ENCODE measurements at places on chromosomes 11 and 22.
A peak's percentile ranks its signal among the peaks of the same experiment; 100 is the strongest.

- DNase-seq: peak; percentile 77
Measured at GRCh38 chr11:119168471-119169281, at the start of gene NLRX1. Gene NLRX1, plus strand, starts transcription at chr11:119168725. Its CDS starts 2,679 bp downstream, at chr11:119171404.

GRCh38 chr11:128482512-128483191 lies 104.7 kb downstream of the ETS1 start:
- no peak for DNase-seq

GRCh38 chr11:92556431-92556830 lies 331.8 kb downstream of the FAT3 start:
- no peak for DNase-seq

- DNase-seq: no peak
Measured at GRCh38 chr11:121869478-121869877, 246.5 kb downstream of the BLID start.

DNA sequence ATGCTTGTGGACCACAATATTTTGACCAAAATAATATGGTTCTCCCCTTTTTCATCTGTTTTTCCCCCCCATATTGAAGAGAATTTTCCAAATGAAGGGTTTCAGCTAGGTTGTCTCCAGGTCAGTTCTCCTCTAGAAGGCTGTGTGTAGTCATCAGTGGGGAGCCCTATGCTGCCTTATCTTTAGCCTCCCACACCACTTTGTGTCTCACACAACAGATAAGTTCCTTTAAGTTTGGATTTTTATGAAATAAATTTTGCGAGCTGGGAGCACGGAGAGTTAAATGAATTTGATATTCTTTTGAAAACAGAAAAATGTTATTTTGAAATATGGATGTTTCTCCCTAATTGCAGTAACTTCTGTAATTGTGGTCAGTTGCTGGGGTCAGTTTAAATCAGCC lies 28.9 kb downstream of the PAX6 start:
- DNase-seq: no peak

- DNase-seq: no peak
Measured at GRCh38 chr11:27718863-27719545, 18.7 kb upstream of the BDNF start.

DNA sequence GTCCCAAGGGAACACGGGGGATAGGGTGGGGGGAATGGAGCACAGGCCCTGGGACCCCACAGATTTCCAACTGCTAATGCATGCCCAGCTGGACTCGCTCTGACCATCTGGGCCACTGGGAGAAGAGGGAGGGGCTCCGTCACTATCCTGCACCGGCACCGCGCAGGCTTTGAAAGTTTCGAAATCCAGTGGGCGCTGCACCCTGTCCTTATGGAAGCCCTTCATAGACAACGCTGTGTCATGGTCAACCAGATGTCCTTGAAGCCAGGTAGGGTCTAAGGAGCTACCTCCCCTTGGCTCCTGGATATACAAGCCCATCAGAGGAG lies 30.1 kb downstream of the LRRC10B start:
- no peak for DNase-seq

- no peak for DNase-seq
Measured at GRCh38 chr11:35365961-35366360, 53.4 kb downstream of the SLC1A2 start.

DNA sequence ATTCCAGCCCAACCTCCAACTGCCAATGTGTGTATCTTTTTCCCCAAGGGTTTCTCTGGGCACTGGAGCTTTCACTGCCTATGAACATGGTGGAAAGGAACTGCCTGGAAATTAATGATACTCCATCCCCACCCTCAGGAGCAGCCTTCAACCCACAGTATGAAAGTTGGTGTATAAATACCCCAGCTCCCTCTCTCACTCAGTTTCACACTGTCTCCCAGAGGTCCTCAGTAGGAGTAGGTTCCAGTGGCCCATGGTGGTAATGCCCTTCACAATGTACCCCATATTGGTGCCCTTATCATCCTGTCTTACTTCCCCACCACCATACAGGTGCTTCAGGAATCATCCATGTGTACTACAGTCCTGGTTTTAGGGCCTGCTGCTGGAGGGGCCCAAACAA lies 462.6 kb downstream of the MIAT start:
- no peak for DNase-seq

DNA sequence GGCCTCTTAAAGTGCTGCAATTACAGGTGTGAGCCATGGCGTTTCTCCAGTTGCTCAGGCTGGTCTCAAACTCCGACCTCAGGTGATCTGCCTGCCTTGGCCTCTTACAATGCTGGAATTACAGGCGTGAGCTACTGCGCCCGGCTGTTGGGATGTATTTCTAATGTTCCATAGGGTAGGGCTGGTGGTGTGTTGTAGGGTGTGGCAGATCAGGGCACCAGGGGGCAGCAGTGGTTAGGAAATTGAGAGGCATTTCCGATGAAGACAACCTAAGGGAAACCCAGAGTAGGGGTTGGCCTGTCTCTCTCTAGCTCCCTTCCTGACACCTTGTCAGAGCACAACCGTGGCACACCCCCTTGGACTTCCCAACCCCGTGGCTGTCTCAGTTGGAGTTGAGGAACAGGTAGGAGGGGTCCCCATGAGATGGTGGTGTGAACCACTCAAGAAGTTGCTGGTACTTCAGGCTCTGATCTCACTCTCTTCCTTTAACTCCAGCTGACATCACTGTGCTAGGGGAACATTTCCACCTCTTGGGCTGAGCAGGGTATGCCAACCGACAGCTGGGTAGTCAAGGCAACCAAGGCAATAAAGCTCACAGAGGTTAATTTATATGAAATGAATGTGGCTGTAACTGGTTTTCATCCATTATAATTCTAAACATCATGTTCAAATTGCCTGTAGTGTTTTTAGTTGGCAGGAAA lies 33.0 kb downstream of the YWHAH start:
- DNase-seq: peak; percentile 58

GRCh38 chr11:57483562-57483918 lies 23.2 kb downstream of the RTN4RL2 start:
- DNase-seq: no peak

DNA sequence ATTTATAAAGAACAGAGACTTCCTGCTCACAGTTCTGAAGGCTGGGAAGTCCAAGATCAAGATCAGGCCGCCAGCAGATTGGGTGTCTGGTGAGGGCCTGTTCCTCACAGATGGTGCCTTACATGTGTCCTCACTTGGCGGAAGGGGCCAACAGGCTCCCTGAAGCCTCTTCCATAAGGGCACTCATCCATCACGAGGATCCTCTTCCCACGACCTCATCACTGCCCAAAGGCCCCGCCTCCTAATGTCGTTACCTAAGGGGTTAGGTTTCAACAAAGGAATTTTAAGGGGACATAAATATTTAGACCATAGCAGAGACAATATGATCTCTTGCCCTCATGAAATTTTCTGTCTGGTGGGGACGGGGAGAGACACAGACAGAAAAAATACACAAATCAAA lies 18.6 kb downstream of the TP53AIP1 start:
- DNase-seq: no peak

GRCh38 chr11:48099916-48100446 lies 116.6 kb upstream of the OR4B1 start:
- DNase-seq: no peak

- DNase-seq: no peak
Measured at GRCh38 chr11:29963796-29964195, 53.0 kb downstream of the KCNA4 start.

GRCh38 chr22:24088816-24089215 lies 77.7 kb downstream of the CABIN1 start:
- DNase-seq: no peak

DNA sequence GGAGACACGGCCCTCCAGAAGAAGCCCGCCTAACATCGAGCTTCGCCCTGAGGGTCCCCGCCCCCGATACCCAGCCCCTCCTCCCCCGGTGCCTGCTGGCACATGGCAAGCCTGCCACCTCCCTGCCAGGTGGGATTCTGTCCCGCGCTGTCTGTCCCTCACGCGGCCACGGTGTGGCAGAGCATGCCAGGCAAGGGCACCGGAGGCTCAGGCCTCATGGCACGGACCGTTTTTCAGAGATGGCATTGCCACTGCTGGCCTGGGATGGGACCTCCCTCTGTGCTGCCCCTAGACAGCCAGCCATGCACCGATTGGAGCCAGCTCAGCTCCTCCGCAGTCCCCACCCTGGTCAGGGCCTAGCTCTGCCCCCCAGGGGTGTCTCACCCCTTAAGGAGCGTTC lies 19.4 kb downstream of the MRPL23 start:
- no peak for DNase-seq

- DNase-seq: peak; percentile 23
Measured at GRCh38 chr22:32411402-32411801, 645 bp downstream of the RTCB start.

DNA sequence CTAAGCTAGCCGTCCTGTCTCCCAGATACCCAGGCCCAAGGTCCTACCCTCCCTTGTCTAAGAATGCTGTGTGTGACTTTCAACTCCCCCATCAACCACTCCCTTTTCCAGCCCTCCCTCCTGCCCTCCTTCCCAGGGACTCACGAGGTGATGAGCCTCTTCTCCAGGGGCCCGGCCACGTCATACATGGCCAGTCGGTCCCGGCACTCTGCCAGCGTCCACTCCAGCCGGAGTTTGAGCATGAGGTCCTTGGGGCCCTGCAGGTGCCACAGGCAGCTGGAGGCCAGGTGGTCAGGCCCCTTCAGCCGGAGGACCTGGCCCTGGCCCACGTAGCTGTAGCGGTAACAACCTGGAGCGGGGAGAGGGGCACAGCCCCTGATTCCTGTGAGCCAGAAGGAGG lies 20.1 kb downstream of the TMPRSS6 start:
- no peak for DNase-seq

GRCh38 chr22:50733521-50734342 lies 4.3 kb upstream of the ACR start:
- DNase-seq: no peak

DNA sequence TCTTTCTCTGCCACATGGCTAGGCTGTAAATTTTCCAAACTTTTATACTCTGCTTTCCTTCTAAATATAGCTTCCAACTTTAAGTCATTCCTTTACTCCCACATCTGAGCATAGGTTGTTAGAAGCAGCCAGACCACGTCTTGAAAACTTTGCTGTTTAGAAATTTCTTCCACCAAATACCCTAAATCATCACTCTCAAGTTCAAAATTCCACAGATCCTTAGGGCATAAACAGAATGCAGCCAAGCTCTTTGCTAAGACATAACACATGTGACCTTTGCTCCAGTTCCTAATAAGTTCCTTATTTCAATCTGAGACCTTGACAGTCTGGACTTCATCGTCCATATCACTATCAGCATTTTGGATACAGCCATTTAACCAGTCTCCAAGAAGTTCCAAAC lies 749.9 kb downstream of the METTL15 start:
- no peak for DNase-seq

DNA sequence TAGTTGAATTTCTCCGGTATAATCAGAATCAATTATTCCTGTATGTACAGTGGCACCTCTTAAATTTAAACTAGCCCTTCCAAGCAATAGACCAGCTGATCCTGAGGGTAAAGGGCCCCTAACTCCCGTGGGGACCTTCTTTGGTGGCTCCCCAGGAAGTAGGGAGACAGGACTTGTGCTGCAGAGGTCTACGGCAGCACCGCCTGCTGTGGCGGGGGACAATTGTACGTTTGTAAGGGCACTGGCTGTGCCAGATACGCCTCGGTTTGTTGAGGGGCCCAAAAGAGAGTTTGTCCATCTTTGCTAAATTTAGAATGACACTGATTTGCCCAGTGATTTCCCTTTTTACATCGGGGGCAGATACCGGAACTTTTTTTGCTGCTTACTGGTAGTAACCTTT lies 5.9 kb upstream of the DNAJB13 start:
- DNase-seq: no peak

DNA sequence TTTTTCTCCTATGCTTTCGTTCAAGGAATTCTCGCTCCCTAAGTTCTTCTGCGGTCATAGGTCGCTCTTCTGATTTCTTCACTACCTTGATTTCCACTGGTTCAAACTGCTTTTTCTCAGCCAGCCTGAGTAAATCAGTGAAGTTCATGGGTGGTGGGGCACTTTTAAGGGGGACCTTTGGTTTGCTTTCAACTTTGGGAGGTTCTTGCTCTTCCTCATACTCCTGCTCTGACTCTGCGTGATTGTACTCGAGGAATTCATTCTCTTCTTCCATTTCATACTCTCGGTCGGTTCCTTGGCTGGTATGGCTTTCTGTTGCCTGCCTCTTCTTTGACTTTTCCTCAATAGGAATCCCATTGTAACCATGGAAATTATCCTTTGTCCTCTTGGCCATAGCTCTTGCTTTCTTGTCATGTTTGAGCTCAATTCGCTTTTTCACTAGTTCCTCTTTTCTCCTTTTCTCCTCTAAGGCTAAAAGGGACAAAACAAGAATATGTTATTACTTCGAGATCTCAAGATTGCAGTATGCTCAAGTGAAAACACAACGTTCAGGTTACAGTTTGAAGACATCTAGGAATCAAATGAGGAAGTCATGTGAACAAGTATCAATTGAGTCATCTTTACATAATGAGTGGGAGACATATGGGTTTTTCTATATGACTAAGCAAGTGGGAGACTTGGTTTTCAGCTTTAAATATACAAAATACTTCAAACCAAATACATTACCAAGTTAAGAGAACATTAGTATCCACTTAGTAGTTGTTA lies 16.2 kb downstream of the MISFA start:
- no peak for DNase-seq

DNA sequence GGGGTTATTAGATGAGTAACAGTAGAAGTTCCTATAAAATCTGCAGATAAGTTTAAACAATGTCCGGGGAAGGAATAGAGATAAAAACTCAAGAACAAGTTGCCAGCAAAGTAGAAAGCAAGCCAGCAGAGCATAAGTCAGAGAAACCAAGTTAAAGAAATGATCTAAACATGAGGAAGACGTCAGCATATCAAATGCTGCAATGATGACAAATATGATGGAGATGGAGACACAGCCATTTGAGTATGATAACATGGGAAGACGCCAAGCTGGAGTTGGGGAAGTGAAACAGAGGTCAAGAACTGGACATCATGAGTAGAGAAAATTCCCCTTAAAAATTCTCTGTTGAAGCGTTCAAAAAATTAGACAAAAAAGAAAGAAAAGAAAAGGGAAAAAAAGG lies 571.5 kb downstream of the CNTN5 start:
- no peak for DNase-seq

DNA sequence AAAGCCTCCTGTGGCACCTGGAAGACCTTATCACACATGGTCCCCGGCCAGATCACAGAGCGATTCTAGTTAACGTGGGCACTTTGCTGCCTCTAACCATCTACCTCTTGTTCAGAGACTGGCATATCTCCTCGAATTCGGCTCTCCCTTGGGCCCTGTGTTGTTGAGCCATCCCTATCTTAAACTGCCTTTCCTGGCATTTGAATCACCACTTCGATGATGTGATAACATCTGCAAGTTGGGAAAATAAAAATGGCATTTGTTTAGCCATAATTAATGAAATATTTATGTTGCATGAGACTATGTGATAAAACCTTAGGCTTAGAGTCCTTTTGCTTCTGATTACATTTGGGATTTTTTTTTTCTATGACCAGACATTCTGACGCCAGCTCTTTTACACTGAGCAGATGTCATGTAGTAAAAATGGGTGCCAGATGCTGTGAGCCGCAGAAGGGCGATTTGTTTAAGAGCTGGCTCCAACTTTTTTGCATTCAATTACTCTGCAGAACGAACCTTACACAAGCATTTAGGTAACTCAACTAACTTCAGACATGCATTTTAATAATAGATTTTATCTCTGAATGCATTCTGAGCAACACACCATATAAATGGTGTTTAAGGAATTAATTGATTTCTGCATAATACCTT lies 58.5 kb upstream of the PARVA start:
- DNase-seq: no peak

GRCh38 chr11:112219476-112220232 lies 6.6 kb upstream of the PTS start:
- DNase-seq: peak; percentile 86

- DNase-seq: no peak
Measured at GRCh38 chr11:63931045-63931444, 7.8 kb upstream of the NAA40 start.
